Smooth muscle cell of the brain vasculature (primary cell): ENCODE measurements at places on chromosomes 6 and 20.
A peak's percentile ranks its signal among the peaks of the same experiment; 100 is the strongest.

DNA sequence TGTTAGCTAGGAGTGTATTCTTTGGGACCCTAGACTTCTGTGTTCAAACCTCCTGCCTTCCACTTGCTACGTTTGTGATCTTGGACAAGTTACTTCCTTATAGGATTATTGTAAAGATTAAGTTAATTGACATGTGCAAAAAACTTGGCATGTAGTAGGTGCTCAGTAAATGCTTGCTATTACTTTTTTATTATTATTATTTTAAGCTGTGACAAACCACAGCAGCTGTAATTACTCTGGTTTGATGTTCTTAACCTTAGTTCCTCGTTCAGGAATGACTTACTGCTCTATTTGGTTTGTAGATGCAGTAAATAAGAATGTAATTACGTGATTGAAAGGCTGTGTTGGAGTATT is 3.2 kb downstream of the ARFGEF2 start:
- DNase-seq: no peak

DNA sequence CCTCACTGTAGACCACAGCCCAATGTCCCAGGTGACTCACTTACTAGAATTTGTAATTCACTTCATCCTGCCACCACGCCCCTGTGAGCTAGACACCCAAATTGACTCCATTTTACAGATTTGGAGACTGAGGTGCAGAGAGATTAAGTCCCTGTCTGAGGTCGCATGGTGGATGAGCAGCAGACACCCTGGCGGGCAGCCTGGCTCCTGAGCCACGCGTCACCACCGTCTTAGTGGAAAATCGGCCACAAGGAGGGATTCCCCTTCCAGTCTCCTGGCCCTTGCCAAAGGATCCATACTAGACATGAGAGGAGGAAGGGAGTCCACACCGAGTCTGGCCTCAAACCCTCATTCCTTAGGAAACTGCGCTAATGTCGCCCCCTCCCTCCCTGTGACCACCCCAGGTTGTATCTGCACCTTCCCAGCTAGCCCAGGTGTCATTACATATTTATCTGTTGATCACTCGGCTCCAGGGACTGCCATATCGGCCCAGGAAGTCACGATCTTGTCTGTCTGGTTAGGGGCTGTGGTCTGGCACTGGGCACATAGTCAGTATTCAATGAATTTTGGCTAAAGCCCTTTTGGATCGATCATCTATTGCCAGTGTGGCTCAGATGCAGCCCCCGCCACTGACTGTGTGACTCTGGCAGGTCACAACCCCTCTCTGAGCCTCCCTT is 25.7 kb upstream of the PTGIS start:
- DNase-seq: no peak

GRCh38 chr6:30041821-30042220 is 19.2 kb upstream of the POLR1H start:
- no peak for DNase-seq

DNA sequence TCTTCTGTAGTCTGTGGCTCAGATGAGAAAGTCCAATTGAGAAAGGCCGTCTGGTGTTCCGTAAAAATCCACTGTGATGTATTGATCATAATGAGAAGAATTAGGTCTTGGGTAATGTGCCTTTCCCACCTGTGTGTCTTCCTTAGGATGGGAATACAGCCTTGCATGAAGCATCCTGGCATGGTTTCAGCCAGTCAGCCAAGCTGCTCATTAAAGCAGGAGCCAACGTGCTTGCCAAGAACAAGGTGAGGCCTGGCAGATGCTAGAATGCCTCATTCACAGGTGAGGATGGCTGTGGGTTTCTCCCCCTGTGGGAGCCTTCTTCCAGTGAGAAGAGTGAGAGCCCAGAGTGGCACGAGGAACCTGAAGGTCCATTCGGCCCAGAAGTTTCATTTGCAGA is 32.7 kb downstream of the LYRM2 start:
- no peak for DNase-seq

DNA sequence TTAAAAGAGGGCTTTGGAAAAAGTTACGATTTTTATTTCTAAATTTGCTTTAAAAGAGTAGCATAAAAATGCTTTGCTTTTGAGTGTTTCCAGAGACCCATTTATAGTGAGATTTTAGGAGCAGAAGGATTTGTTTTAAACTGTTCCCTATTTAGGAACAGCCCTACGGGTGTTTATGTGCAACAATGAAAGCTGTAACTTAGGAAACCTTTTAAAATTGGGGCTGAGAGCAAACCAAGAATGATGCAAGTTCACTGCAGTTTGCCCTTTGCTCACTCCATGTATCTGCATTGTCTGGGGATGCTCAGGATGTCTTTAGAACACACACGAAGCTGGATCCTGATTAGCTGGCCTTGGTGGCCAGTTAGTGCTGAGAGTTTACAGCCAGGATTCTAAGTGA is 40.9 kb downstream of the GHRH start:
- DNase-seq: no peak

- DNase-seq: no peak
These were observed 142.9 kb downstream of the MTHFD1L start for GRCh38 chr6:151008425-151008824.

GRCh38 chr6:144317736-144318135 is 32.6 kb downstream of the UTRN start:
- DNase-seq: no peak

DNA sequence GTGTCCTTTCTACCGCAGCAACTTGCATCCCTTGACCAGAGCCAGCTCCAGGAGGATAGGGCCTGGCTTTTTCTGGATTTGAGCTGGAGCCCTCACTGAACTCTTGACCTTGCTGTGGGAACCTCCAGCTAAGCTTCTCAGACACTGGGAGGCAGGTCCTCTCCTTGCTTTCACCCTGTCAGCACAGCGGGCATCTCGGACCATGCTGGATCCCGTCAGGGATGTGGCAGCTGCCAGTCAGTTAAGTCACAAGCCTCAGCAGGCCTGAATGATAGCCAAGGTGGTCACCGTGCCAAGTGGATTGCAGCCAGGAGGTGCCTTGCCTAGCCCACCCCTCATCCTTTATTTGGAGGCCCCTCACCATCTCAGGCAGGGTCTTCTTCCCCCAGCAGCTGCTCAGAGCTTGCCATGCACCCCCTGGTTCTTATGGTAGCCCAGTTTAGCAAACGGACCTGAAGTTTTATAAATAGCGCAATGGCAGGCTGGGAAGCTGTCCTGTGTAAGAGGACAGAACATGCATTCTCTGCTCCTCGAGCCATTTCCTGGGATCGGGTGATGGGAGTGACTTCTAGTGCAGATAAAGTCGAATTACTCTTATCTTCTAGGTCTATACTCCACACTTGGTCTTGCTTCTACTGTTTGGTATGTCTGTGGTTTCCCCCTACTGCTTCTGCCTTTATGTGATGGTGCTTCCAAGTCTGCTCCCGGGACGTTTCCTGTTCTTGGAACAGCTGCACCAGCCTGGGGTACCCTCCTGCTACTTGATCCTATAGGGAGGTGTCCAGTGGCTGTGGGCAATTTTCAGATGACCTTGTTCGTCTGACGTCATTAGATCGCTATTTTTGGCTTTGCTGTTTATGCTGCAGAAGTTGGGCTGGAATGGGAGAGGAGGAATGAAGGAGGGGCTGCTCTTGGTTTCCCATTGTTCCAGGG is 7.1 kb upstream of the MYLK2 start:
- DNase-seq: peak; percentile 84

DNA sequence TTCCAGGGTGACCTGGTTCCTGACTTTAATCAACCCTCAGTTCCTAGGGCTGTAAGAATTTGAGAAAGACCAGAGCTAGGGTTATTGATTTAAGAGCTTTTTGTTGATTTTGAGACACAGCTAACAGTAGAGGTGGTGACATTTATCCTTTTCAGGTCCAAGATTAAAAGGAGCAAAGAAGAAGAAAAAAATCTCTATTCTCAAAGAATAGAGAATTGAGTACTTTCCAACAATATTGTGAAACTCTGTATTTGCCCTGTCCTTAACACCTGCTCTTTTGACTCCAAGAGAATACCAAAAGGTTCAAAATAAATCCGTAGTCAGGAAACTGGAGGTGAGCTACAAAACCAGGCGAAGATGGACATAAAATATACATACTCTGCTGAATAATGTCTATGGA is 7.3 kb downstream of the PAQR8 start:
- no peak for DNase-seq

GRCh38 chr6:1461207-1461606 is 71.8 kb downstream of the FOXF2 start:
- DNase-seq: no peak

DNA sequence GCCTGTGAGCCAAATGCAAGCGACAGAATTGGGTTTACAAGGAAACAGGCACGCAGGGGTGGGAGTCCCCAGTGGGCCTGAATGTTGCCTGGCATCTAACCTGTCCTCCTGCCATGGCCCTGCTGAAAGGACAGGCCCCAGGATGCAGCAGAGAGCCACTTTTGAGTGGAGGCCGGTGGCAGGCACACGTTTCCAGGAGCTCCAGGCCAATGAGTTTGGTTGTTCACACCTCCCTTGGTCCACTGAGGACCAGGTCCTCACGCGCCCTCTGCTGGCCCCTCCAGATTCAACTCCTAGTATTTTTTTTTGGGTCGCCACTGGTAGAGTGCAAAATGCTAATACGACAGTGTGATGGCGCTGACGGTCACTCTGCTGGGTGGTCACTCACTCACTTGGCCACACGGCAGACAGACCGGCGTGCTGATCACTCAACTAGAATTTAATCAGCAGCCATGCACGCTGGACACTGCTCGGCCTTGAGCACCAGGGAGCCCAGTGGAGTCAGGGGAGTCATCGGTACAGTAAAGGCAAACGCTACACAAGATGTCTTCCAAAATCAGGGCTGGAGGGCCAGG is 81.7 kb upstream of the NFATC2 start:
- peak; percentile 37 for DNase-seq

GRCh38 chr20:588932-589672 is 21.0 kb downstream of the TCF15 start:
- DNase-seq: no peak

- DNase-seq: no peak
These were observed 98.7 kb downstream of the ZDHHC14 start for GRCh38 chr6:157479464-157480303.

DNA sequence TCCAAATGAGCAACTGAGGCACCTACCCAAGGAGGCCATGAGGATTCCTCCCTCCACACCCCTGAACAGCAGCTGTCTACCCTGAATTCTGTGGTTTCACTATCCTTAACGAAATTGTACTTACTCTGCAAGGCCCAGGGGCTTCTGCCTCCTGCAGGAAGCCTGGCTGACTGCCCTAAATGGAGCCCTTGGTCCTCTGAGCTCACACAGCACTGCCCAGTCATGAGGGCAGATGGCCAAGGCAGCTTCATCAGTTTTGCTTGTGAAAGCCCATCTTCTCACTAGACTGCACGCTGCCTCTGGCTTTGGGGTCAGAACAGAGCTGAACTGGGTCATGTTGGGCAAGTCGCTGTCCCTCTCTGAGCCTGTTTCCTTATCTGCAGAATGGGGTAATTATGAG is 26.4 kb upstream of the SIRPA start:
- DNase-seq: no peak

DNA sequence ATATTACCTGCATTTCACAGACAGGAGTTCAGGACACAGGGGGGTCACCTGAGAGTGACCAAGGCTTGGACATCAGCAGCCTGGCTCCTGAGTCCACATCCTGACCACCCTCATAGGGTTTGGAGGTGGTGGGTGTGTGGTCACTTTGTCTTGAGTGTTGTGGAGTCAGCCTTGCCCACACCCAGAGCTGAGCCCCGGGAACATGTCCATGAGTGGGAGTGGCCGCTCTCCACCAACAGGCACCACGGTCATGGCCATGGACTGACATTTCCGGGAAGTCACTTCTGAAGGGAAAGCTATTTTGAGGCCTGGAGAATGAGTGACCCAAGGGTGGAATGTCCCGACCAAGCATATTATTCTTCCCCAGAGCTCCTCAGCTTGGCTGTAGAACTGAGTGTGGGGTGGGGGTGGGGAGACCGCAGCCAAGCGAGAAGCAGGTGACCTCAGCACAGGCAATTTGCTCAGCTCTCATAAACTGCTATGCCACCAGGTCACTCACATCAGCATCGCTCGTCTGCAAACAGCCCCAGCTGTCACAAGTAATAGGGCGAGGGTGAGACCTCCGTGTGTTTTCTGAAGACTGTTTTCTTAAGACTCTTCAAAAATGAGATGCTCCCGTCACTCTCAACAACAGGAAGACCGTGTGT is 348.6 kb upstream of the CDH4 start:
- DNase-seq: no peak

GRCh38 chr6:92967362-92967761 is 452.0 kb downstream of the EPHA7 start:
- no peak for DNase-seq

DNA sequence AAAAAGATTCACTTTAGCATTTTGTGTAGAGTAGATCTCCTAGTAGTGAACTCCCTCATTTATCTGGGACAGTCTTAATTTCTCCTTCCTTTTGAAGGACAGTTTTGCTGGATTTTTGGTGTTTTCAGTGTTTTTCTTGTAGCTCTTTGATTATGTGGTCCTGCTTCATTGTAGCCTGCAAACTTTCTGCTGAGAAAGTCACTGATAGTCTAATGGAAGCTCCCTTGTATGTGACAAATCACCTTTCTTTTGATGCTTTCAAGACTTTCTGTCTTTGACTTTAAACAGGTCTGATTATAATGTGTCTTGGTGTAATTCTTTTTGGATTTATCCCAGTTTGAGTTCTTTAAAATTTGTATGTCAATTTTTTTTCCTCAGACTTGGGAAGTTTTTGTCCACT is 86.1 kb downstream of the FAM83B start:
- no peak for DNase-seq
